ENCODE measurements at places on chromosomes 4 and X.

GRCh38 chr4:146330392-146330791 lies 116.1 kb downstream of the REELD1 start:
- DNase-seq = no peak

DNA sequence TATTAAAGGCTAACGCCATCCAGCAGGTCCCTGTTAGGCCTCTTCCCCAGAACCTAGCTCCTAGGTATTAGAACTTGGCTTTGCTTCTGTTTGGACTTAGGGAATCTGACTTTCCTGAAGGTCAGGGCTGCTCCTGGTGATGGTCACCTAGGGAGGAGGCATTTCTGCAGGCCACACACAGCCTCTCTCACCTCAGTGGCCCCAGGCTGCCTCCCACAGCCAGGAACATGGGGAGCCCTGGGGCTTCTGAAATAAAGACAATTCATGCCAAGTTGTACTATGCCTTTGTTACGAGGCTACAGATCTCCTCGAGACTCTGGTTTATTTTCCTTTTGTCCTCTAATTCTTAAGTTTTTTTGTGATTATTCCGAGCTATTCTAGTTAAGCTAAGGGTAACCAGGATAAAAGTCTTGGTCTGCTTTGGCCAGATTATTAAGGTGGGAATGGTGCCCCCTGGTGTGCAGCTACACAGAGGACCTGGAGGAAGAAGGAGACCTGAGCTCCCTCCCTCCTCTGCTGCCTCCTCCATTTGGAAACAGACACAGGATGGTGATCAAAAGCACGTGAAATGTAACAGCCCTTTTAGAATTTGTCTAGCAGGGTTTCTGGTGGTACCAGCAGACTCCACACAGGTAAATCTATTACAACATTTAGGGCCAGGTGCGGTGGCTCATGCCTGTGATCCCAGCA lies 131.0 kb downstream of the DCLK2 start:
- no peak for DNase-seq

GRCh38 chr4:121199742-121200561 lies 35.8 kb upstream of the TNIP3 start:
- DNase-seq = no peak

DNA sequence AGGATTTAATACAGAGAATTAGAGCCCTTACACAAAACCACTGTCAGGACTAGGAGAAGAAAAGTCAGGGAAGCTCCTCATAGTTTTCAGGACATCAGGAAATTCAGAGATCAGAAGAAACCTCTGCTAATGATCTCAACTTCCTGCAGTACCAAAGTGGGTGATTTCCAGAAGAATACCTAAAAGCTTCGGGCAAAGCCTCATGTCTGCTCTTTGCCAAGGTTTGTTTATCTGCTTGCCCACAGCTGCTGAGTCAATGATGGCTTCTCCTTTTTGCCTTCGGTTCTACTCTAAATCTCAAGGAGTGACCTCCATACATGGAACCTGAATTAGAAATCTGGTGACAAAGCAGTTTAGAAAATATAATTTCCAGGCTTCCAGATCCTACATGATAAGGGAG lies 68.4 kb downstream of the USP38 start:
- no peak for DNase-seq

DNA sequence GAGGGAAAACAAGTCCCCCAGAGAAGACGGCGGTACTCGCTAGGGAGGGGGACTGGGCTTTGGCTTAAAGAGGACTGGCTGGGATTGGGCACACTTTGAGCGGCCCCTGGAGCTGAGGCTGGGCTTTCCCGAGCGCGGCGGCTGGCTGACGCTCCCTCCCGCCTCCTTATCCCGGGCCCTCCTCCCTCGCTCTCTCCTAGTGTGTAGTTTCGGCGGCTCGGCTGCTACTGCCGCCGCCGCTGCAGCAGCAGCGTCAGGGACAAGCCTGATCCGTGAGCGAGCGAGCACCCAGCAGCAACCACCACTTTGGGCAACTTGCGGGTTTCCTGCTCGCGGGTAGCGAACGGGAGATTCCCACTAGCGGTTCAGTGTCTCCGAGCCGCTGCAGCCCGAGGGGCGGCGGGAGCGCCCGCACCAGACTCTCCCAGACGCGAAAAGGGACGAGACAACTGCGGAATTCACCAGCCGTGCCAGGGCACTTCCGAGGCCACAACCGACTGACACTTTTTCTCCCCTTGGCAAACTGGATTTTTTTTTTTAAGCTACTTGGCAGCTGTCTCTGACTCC lies 632 bp upstream of the PCDH7 start:
- DNase-seq = no peak

- DNase-seq = no peak
Observed at GRCh38 chr4:110474481-110474880, 1.5 kb upstream of the ENPEP start.

DNA sequence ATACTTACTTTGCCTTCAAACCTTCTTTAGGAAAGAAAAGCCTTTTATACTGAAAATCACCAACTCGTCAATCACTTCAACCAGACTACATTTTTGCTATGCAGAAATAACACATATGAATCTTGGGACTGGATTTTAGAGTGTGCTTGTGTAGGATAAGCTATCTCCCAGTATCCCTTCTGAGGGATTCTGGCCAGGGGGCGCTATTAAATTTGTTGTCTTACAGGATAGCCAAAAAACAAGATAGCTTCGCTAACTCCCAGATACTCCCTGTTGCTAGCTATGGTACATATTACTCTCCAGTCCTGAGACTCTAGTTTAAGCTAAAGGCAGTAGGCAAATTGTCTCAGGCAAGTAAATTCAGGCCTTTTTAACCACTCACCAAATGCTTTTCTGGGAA lies 167.2 kb downstream of the LHFPL1 start:
- no peak for DNase-seq

Data from stimulated activated CD4-positive, alpha-beta T cell treated with anti-CD3 and anti-CD28 coated beads, Interleukin-4, amount 100 ng/mL, for 24 hours (primary cell).